ENCODE measurements at places on chromosomes 7 and 10.

- no peak for DNase-seq
Measured at GRCh38 chr7:21412957-21413356, 14.9 kb upstream of the SP4 start.

GRCh38 chr7:26159243-26159642 is 7.2 kb downstream of the NFE2L3 start:
- no peak for DNase-seq

GRCh38 chr7:109259151-109259550 is 689.5 kb downstream of the DNAJB9 start:
- DNase-seq, result peak; percentile 4

- DNase-seq, result peak; percentile 33
Measured at GRCh38 chr7:28520074-28521015, 108.0 kb downstream of the CREB5 start.

GRCh38 chr10:118238573-118239235 is 103.4 kb downstream of the FAM204A start:
- peak; percentile 76 for DNase-seq

GRCh38 chr10:52027055-52027705 is 286.9 kb upstream of the DKK1 start:
- no peak for DNase-seq

- DNase-seq, result no peak
Measured at GRCh38 chr7:42193471-42194129, 43.4 kb downstream of the GLI3 start.

DNA sequence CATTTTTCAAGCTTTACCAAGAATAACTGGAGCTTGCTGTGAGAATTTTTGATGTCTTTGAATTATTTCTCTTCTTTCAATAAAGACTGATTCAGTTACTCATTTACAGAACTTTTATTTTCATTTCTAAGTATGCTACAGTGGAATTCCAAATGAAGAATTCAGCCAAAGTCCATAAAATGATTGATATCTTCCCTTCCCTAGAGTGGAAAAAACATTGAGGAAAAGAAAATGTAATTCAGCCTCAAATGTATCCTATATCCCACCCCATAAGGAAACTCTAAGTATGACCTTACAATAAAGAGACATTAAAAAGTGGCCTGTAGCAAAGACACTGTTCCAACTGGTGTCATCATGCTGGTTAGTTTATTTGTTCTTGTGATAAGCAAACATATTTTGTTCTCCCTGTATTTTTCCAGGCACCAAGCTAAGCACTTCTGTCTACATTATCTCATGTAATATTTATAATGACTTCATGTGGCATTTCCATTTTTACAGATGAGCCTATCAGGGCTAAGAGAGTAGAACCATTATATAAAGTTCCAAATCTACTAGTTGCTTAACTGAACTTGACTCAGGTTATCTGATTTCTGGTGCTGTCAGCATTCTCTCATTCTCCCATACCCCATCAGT is 450.4 kb downstream of the NEBL start:
- DNase-seq, result no peak

DNA sequence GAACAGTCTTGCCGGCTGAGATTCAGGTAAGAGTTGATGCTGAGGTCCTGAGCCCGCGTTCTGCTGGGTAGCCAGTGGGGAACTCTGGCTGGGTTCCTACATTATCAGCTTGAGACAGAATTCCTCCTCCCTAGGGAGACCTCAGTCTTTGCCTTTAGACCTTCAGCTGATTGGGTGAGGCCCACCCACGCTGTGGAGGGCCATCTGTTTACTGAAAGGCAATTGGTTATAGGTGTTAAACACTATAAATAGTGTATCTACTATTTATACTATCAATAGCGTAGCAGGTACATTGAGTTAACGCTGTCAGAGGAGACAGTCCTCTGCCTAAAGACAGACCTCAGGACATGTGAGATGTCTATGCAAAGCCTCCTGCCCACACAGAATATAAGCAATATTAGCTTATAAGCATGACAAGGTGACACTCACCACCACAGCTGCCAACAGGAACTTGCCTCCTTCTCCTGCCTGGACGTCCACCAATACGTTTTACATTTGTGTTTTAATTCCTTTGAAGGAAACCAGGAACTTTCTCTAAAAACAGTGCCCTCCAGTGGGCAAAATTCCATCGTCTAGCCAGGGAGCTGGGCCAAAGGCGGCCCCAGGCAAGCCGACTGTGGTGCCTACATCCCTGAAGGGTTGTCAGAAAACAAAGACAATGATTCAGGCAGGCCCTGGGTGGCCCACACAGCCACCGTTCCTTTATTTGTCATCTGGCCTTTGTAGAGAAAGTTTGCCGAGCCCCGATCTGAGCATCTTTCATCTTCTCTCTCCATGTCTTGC is 58.8 kb downstream of the INSIG1 start:
- peak; percentile 17 for DNase-seq

DNA sequence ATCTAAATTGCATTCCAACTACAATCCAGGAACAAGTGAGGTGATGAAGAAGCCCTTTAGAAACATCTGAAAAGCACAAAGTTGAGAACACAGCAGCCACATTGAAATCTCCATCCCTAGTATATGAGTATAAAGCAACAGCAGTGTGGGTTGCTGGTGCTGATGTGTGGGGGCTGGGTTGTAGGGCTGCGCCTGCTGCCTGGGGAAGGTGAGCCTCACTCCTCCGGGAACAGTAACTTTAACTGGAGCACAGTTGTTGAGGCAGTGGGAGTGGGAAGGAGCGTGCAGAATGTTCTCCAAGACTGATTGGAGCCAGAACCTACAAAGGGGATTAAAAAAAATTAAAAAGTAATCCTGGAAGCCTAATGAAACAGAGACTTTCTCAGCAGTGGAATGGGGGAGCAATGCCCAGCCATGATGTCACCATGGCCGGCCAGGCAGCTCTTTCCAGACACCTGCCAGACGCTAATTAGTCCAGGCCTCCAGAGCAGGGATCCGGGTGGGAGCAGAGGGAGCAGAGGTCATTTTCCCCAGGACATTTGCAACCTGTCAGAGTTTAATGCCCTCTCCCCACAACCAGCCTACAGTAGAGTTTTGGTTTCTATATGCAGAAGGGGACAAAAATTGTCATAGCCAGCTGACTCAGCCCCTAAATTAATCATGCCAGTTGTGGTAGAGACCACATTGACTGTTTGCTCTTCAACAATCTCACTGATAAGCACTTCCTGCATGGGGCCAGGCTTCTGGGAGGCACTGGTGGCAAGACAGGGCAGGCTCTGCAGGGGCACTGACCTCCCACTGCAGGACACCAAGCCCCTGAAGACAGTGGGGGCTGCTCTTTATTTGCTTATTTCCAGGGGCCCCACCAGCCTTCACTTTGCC is 133.0 kb upstream of the ZNF32 start:
- DNase-seq, result no peak

GRCh38 chr10:80700760-80701444 is 163.2 kb downstream of the SH2D4B start:
- DNase-seq, result no peak

GRCh38 chr10:35089611-35090161 is 455 bp downstream of the CUL2 start:
- DNase-seq, result peak; percentile 5

DNA sequence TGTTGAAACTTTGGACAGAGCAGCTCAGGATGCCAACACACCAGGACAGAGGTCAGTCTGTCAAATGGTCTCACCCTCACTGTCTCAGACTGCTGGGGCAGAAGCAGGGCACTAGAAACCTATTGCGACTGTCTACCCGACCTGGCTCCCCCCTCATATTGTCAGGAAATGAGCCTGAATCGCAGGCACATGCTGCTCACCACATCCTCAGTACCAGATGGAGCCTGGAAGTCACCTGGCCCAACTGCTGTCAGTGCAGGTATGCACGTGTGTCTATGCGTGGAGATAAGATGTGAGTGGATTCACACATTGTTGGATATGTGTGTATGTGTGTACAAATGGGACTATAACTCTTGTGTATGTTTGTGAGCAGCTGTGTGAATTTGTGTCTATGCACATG is 3.2 kb upstream of the CDHR1 start:
- DNase-seq, result no peak

All from epithelial cell of esophagus (primary cell).